ENCODE measurements at places on chromosomes 13 and 19.

GRCh38 chr19:47438793-47439220 is 19.5 kb upstream of the MEIS3 start:
- H3K36me3 ChIP-seq, result peaks cover 3% of the 10 kb centered on the region
- no peak overlapping the region for H3K27ac ChIP-seq
- H3K27me3 ChIP-seq, result peaks cover 87% of the 10 kb centered on the region
- H3K4me3 ChIP-seq, result no peak overlapping the region
- H3K4me1 ChIP-seq, result peaks cover 38% of the 10 kb centered on the region

DNA sequence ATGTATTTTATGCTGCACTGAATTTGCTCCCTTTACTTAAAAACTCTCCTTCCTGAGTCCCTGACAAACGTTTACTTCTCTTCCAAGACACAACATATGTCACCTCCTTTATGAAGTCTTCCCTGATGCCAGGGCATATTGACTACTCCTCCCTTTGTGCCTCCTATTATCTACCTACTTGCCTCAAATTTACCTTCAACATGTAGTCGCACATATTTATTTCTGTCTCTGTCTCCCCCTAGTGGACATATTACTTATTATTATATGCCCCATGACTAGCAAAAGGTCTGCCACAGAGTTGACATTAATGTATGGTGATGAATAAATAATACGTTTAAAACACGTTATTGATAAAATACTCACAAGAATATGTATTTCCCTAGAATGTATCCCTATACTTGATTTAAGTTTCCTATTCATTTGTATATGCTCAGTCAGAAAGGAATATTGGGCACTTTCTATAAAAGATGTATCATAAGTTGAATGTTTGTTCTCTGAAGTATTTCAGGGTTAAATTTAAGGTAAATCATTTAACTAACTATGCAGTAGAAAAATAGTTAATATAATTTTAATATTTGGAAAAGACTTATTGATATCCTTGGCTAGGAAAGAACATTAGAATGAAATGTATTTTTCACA is 250.3 kb upstream of the ATXN8OS start:
- no peak overlapping the region for H3K27ac ChIP-seq
- no peak for DNase-seq
- no peaks in the 10 kb centered on the region for H3K36me3 ChIP-seq
- H3K4me1 ChIP-seq, result no peaks in the 10 kb centered on the region
- no peaks in the 10 kb centered on the region for H3K27me3 ChIP-seq

GRCh38 chr13:57633950-57634838 is 2.6 kb downstream of the PCDH17 start:
- no peaks in the 10 kb centered on the region for H3K4me1 ChIP-seq
- DNase-seq, result no peak
- peaks cover 27% of the 10 kb centered on the region for H3K27me3 ChIP-seq
- H3K4me3 ChIP-seq, result no peak overlapping the region
- peak overlapping the region; percentile 59 for H3K27ac ChIP-seq

GRCh38 chr13:75550159-75550567 is 572 bp downstream of the UCHL3 start:
- peaks cover 53% of the 10 kb centered on the region for H3K4me1 ChIP-seq
- H3K4me3 ChIP-seq, result peak overlapping the region; percentile 94
- H3K36me3 ChIP-seq, result peaks cover 11% of the 10 kb centered on the region
- H3K27ac ChIP-seq, result peak overlapping the region; percentile 96

GRCh38 chr19:410243-410781 is 1.4 kb upstream of the C2CD4C start:
- peaks cover 8% of the 10 kb centered on the region for H3K4me1 ChIP-seq
- H3K36me3 ChIP-seq, result no peaks in the 10 kb centered on the region
- no peak for DNase-seq
- H3K4me3 ChIP-seq, result no peak overlapping the region
- peaks cover 10% of the 10 kb centered on the region for H3K27me3 ChIP-seq

DNA sequence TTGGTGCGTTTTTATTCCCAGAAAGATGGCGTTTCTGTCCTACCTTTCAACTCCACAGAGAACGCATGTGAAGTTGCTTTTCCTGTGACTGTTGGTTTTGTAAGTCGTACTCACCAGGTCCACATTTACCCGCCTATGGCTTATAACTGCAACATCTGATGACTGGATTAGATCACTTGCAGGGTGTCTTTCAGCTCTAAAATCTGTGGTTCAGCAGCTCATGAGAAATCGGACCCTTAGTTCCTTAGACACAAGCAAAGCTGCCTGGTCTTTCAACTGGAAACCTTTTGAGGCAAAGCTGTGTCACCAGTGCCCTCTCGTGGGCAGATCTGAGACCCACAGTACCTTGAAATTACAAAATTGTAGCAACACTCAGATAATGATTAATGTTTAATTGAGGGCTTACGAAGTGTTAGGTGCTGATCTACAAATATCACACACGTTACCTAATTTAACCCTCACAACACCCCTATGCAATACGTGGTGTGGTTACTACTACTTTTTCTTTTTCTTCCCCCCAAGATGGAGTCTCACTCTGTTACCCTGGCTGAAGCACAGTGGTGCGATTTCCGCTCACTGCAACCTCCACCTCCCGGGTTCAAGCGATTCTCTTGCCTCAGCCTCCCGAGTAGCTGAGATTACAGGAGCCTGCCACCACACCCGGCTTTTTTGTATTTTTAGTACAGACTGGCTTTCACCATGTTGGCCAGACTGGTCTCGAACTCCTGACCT is 65.4 kb downstream of the RUBCNL start:
- H3K27ac ChIP-seq, result peak overlapping the region; percentile 91
- peak; percentile 67 for DNase-seq
- H3K4me3 ChIP-seq, result peak overlapping the region; percentile 77
- peaks cover 12% of the 10 kb centered on the region for H3K27me3 ChIP-seq
- peaks cover 25% of the 10 kb centered on the region for H3K4me1 ChIP-seq

DNA sequence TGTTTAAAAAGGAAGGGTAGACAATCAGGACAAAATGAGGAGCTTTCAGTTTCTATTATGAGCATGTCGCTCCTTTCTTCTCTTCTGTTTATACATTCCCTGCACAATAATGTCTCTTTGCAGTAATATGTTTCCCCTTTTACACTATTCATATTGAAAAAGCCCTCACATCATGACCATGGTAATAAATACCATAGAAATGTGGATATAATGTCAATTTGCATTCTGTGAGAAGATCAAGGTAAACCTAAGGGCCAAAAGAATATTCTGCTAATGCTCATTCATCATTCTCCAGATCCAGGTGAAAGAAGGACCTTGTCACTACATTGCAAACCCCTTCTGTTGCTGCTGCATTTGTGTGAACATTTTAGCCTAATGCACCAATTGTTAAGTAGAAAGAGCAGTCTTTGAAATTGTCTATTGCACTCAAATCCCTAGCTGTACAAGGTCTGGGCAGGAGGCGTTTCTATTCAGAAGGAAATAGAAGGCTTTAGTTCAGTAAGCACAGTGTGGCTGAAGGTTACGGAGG is 117.6 kb upstream of the SOX21 start:
- no peaks in the 10 kb centered on the region for H3K36me3 ChIP-seq
- H3K4me3 ChIP-seq, result no peak overlapping the region
- H3K27me3 ChIP-seq, result peaks cover 14% of the 10 kb centered on the region
- no peak for DNase-seq
- H3K4me1 ChIP-seq, result no peaks in the 10 kb centered on the region

- no peak for DNase-seq
- no peak overlapping the region for H3K4me3 ChIP-seq
- H3K27ac ChIP-seq, result no peak overlapping the region
- H3K4me1 ChIP-seq, result no peaks in the 10 kb centered on the region
- no peaks in the 10 kb centered on the region for H3K36me3 ChIP-seq
Observed at GRCh38 chr13:102913914-102914313, 68.1 kb downstream of the ERCC5 start.

GRCh38 chr19:18322318-18322758 is 538 bp downstream of the LSM4 start:
- H3K36me3 ChIP-seq, result peaks cover 8% of the 10 kb centered on the region
- H3K4me3 ChIP-seq, result peak overlapping the region; percentile 77
- H3K4me1 ChIP-seq, result peaks cover 50% of the 10 kb centered on the region
- H3K27me3 ChIP-seq, result no peaks in the 10 kb centered on the region
- peak overlapping the region; percentile 91 for H3K27ac ChIP-seq
- no peak for DNase-seq

DNA sequence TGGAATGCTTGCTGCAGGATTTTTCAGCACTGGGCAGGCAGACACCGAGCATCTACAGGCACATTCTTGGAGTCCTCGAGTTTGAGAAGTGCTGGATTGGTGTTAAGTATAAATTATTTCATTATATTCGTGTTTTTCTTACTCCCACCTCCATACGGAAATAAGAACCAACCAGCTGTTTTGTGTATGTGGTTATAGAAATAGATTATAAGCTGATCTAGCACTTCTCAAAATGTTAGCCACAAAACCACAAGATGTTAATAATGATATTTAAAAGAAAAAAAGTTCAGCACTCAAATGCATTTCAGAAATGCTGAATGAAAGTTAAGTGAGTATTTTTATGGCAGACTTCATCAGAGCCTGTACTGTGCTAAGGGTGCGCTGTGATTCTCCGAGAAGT is 24.0 kb upstream of the TEX29 start:
- H3K4me3 ChIP-seq, result no peak overlapping the region
- H3K27me3 ChIP-seq, result no peaks in the 10 kb centered on the region
- DNase-seq, result no peak
- H3K4me1 ChIP-seq, result peaks cover 18% of the 10 kb centered on the region
- H3K36me3 ChIP-seq, result peaks cover 27% of the 10 kb centered on the region

DNA sequence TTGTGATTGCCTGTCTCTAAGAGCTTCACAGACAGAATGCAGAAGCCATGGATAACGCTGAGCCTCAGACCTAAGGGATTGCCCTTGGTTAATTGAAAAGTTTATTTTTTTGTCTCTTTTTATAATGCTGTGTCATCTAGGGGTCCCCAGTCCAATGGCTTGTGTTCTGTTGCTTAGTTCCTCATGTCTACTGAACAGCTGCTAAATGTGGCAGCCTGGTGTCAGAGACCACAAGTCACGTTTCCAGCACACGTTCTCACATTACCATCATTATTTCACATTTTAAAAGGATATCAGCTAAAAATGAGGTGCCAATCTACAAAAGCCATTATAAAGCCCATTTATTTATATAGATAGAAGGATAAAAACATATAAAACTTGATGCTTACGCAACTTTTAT is 1362.0 kb downstream of the PCDH9 start:
- H3K27me3 ChIP-seq, result no peaks in the 10 kb centered on the region
- H3K4me3 ChIP-seq, result no peak overlapping the region
- no peaks in the 10 kb centered on the region for H3K4me1 ChIP-seq
- no peak for DNase-seq
- peaks cover 2% of the 10 kb centered on the region for H3K36me3 ChIP-seq

DNA sequence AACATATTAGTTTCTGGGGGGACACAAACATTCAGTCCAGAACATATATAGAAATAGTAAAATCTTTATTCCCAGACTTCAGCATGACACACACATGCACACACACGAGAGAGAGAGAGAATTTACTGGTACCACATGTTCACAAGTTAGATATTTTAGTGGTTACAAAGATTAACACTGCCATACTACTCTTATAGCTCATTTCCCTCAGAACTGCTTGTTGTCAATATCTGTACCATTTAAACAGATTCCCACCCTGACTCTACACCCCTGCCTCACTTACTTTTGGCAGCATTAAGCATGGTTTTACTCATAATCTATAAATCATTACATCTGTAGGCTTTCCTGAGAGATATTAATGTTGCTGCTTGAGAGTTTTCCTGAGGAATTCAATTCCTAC is 524.7 kb upstream of the HTR2A start:
- no peak for DNase-seq
- no peaks in the 10 kb centered on the region for H3K4me1 ChIP-seq
- no peaks in the 10 kb centered on the region for H3K36me3 ChIP-seq
- no peak overlapping the region for H3K27ac ChIP-seq

- H3K4me3 ChIP-seq, result peak within 1 kb of the TSS; percentile 90
- peak within 1 kb of the TSS; percentile 100 for H3K27ac ChIP-seq
- peak; percentile 90 for DNase-seq
- peaks cover 28% of the 10 kb centered on the region for H3K36me3 ChIP-seq
- no peaks in the 10 kb centered on the region for H3K27me3 ChIP-seq
Observed at GRCh38 chr19:52397310-52398080, at the start of gene ZNF528. Gene ZNF528, plus strand, starts transcription at chr19:52397849. Its CDS starts 4,165 bp downstream, at chr19:52402014.

GRCh38 chr13:32431361-32431760 is 3.4 kb upstream of the N4BP2L1 start:
- peaks cover 16% of the 10 kb centered on the region for H3K36me3 ChIP-seq
- no peak for DNase-seq
- H3K4me1 ChIP-seq, result peaks cover 13% of the 10 kb centered on the region
- H3K27me3 ChIP-seq, result no peaks in the 10 kb centered on the region
- no peak overlapping the region for H3K27ac ChIP-seq

DNA sequence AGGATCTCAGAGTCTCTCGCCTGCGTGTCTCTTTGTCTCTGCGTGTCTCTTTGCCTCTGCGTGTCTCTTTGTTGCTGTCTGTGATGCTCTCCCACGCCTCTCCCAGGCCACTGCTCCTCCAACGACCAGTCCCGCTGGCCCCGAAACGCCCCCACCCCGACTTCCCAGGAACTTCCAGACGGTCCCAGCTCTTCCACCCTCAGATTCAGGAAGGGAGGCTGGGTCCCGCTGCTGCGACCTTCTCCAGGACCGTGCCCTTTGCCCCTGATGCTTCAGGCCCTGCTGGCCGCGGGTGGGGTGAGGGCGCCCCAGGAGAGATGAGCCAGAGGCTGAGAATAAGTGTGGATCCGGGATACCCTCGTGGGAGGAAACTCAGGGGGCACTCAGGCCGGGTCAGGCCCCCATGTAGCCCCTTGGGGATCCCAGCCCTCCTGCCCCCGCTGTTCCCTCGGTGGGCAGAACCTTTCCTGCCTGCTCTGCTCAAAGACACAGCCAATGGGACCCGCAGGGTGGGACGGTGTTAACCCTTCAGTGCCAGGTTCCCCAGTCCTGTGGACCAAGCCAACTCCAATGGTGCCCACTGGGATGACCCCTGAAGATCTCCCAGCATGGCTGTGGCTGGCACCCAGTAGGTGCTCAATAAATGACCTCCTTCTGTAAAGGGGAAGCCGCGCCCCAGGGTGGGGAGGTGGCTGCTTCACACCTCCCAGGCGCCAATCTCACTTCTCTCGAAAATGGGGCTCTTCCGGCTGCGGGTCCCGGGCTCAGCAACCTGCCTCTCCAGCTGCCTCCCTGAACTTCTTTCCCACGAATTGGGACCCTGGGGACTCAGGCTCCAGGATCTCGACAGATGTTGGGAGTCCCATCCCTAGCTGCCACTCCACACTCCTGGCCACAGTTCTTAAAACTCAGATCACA is 1.5 kb upstream of the S1PR5 start:
- peaks cover 57% of the 10 kb centered on the region for H3K4me1 ChIP-seq
- peak overlapping the region; percentile 89 for H3K27ac ChIP-seq
- DNase-seq, result no peak
- H3K4me3 ChIP-seq, result peak overlapping the region; percentile 77
- no peaks in the 10 kb centered on the region for H3K27me3 ChIP-seq
- H3K36me3 ChIP-seq, result peaks cover 43% of the 10 kb centered on the region

- no peaks in the 10 kb centered on the region for H3K36me3 ChIP-seq
- no peaks in the 10 kb centered on the region for H3K4me1 ChIP-seq
- no peak for DNase-seq
- no peak overlapping the region for H3K27ac ChIP-seq
- peaks cover 59% of the 10 kb centered on the region for H3K27me3 ChIP-seq
Observed at GRCh38 chr19:13548131-13548530, 41.9 kb upstream of the CACNA1A start.
